IMR-90 (cell line): ENCODE measurements at places on chromosomes 4 and X. TPM values are rescaled to one million over a fixed set of nuclear protein-coding genes. Genes with fewer than 3 reads are reported as not detected.

Gene VEGFC
- total RNA-seq: 22.9 and 26.9 TPM in 2 replicates

Gene BST1
- 5.3 and 6.6 TPM in 2 replicates for total RNA-seq

Gene VCX3B
- total RNA-seq: not detected in 2 replicates

Gene UGT2B11
- not detected in 2 replicates for total RNA-seq

Gene ODAPH
- total RNA-seq: not detected in 2 replicates

Gene CXorf49
- not detected in 2 replicates for total RNA-seq

Gene ATP1B4
- total RNA-seq: not detected in 2 replicates

Gene LDB2
- total RNA-seq: 92.8 and 116 TPM in 2 replicates

Gene NLGN4X
- total RNA-seq: not detected in 2 replicates

Gene SLC26A1
- not detected in 2 replicates for total RNA-seq

Gene LNX1
- total RNA-seq: 0.28 and 0.36 TPM in 2 replicates

Gene ADRA2C
- under 0.01 and 0.28 TPM in 2 replicates for total RNA-seq

Gene SLIT2
- total RNA-seq: 13.6 and 18.1 TPM in 2 replicates

Gene ZCCHC18
- total RNA-seq: 0.36 and 0.83 TPM in 2 replicates

Gene GPR50
- total RNA-seq: not detected in 2 replicates

Gene PF4V1
- not detected in 2 replicates for total RNA-seq

Gene CNGA1
- total RNA-seq: not detected in 2 replicates
